ENCODE measurements at places on chromosomes 13 and 19.

DNA sequence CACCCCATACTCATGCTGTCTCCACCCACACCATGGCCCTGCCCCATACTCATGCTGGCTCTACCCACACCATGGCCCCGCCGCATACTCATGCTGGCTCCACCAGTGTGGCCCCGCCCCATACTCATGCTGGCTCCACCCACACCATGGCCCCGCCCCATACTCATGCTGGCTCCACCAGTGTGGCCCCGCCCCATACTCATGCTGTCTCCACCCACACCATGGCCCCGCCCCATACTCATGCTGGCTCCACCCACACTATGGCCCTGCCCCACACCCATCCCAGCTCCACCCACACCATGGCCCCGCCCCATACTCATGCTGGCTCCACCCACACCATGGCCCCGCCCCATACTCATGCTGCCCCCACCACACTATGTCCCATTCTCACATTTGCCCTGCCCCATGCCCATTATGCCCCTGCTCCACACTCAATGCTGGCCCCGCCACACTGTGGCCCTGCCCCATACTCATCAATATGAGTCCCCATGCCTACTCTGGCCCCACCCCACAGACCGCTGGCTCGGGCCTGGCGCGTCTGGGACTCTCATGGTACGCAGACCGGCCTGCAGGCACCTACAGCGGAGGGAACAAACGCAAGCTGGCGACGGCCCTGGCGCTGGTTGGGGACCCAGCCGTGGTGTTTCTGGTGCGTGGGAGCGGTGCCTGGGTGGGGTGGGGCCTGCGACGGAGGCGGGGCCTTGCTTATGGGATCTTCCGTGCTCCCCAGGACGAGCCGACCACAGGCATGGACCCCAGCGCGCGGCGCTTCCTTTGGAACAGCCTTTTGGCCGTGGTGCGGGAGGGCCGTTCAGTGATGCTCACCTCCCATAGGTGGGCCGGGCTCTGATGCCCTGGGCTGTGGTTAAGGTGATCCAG is 3.7 kb upstream of the ARHGAP45 start:
- no peak for DNase-seq

DNA sequence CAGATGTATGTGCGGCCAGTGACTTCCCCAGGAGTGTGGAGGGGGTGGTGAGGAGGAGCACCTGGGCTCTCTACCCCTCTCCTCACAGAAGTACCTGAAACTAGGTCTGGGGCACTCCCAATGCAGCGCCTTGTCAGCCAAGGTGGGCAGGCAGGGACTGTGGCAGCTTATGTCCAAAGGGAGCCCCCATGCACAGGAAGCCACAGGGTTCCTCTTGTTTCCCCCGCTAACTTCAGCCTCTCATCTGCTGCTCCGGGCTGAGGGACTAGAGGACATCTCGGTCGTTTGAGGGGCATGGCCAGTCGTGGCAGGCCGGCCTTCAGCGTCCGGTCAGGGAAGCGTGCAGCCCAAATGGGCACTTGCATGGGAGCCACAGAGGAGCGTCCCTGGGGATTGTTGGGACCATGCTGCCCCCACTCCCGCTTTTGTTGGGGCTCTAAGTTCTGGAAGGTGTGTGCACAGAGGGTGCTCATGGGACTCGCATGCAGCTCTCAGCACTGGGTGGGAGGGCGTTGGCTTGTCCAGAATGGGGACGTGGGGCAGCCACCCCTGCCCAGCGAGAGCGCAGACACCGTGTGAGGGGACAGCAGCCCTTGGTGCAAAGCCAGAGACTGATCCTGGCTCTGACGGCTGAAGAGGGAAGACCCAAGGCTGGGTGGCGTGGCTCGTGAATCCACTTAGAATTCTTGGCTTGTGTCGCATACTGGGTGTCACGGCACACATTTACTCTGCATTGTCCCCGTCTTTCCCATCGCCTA is 16.6 kb upstream of the NPAS1 start:
- DNase-seq = no peak

DNA sequence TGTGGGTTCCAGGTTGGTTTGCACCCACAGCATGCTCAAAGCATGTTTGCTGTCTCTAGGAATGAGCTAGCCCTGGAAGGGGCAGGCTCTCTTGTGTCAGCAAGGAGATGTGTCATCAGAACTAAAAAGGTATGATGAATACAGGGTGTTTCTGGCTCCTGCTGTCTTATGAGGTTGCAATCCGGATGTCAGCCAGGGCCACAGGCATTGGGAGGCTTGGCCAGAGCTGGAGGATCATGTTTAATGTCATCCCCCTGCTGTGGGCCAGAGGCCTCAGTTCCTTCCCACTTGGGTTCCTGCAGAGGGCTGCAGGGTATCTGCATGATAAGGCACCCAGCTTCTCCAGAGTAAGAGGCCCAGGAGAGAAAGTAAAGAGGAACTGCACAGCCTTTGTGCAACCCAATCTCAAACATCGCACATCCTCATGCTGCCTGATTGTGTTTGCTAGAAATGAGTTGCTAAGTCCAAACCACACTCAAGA is 193.6 kb downstream of the COL4A1 start:
- DNase-seq = no peak

DNA sequence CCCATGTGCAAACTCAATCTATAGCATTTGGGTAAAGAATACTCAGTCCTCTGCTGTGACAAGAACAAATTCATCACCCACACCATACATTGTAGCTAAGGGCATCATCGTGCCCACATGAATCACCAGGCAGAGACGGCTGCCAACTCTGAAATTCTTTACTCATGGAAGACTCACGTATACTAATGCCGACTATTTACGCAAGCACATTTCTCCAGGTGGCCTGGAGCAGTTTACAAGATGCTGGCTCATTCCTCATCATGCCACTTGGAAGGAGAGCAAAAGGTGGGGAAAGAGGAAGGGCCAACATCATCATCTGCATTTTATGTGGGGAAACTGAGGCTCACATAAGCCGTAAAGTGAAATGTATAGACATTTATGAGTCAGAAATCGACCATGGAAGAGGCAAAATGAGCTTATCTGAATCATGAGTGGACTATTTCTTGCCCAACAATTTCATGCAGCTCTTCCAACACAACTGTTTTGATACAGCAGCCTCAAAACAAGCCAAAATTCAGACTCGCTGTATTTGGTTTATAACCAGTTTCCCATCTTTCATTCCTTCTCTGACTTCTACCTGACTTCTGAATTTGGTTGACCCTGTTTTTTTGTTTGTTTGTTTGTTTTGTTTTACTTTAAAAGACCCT is 213.9 kb upstream of the SERP2 start:
- DNase-seq = no peak

GRCh38 chr13:102678339-102679107 is 16.3 kb downstream of the METTL21C start:
- DNase-seq = no peak
